ENCODE measurements at places on chromosomes 11 and 22.

DNA sequence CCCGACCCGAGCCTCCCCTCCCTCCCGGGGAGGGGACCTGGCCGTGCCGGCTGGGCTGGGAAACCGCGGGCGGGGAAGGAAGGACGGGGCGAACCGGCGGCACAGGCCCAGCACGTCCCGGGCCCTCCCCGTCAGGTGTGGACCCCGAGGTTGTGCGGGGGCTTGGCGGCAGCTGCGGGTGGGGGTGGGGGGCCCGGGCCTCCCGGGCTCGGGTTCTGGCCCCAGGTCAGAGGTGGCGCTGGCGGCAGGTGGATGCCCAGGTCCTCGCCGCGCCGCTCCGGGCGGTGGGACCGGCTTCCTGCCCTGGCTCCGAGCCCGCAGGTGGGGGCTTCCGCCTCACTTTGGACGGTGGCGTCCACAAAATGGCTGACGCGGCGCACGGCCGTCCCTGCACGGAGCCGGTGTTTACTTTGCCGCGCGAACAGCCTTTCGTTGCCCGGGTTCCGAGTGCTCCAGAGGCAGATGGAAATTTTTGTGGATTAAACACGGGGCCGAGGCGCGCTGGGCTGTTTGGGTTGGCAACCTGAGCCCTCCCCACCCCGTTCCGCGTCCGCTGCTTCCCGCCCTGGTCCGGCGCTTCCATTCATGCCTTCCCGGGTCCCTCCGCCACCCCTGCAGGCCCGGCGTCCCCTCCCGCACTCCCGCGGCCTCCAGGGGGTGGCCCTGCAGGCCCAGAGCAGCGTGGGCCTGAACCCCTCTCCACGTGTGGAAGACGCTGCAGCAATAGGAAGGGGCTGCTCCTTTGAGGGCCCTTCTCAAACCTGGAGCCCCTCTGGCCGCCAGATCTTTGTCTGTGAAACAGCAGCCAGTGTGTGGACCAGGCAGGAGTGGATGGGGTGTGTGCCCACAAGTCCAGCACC is 92.0 kb upstream of the KCNQ1OT1 start:
- DNase-seq = no peak

GRCh38 chr22:45169591-45170466 is 6.1 kb downstream of the NUP50 start:
- DNase-seq = no peak

GRCh38 chr11:61021661-61022212 is 50.3 kb downstream of the CD6 start:
- peak; percentile 91 for DNase-seq

DNA sequence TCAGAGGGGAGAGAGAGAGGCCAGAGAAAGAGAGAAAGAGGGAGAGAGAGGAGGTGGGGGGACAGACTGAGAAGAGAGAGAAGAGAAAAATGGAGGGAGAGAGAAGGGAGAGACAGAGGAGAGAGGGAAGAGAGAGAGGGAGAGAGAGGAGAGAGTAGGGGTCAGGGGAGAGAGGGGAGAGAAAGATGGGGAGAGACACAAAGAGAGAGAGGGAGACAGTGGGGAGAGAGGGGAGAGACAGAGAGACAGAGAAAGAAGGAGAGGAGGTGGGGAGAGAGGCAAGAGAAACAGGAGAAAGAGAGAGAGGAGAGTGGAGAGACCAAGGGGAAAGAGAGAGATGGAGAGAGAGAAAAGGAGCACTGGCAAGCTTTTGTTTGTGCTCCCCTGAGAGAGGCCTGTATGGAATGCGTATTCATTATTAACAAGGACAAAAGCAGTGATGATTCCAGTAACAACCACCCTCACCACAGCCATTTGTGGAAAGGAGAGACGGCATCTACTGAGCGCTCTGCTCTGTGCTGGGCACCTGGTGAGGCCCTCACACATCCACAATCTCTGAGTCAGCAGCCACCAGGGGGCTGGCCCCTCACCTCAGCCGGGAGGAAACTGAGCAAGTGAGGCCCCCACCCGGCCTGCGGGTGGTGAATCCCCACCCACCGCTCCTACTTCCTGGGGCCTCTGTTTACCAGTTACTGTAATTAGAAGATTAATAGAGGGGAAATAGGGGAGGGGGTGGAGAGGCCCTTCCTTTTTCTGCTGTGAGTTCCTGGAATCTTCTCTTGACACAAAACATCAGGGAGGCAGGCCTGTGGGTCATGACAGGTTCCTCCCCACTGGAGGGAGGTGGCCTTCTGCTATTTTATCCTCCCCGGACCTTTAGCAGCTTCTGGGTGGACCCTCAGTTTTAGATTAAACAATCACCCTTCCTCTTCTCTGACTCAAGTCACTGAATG is 14.6 kb upstream of the MIAT start:
- DNase-seq = peak; percentile 76

DNA sequence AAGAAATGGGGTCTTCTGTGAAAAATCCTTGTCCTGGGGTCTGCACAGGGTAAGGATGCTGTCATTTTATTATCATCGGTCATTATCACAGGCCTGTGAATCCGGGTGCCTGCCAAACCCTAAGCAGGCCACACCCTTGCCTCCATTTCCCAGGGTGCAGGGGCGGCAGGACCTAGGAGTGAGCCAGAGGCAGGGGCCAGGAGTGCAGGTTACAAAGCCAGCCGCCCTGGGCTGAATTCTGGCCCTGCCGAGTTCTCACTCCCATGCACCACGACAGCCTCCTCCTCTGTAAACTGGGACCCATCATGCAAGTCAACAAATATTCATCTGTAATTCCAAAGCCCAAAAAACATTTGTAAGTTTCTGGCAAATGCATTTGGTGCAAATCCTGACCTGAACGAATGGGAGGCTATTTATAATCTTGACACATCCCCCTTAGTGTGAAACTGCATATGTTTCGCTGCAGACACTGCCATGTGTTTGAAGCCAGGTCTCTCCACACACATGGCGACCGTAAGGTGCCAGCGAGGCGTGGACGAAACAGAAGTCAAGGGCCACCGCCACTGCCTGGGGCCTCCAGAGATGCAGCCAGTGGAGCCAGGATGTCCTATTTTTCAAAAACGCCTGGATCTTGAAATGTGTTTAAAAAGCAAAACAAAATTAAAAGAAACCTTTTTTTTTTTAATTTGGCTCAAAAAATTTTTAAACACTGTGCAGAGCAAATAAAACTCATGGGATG is 6.7 kb downstream of the CD5 start:
- no peak for DNase-seq

DNA sequence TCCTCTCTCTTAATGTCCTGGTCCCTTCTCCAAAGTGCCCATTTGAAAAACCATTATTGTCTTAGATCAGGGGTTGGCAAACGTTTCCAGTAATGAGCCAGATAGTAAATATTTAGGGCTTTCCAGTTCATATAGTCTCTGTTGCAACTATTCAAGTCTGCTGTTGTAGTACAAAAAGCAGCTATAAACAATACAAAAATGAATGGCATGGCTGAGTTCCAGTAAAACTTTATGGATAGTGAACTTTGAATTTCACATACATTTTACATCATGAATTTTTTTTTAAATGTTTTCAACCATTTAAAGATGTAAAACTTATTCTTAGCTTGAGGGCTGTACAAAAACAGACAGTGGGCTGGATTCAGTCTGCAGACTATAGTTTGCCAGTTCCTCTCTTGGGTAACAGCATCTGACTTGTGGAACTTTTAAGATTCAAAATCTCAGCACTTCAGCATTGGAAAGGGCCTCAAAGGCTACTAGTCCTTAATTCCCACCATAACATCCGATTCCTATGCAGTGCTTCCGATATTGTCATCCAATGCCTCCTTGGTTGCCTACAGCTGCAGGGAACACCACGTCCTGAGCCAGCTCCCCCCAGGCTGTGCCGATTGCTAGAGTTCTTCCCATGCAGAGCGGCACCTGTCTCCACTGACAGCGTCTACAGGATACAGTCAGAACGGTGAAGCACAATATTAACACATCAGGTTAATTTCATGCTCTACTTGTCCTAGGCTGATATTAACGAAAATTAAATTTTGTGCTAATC is 65.6 kb upstream of the E2F8 start:
- no peak for DNase-seq

- DNase-seq = no peak
These were observed 63.8 kb downstream of the KIAA1671 start for GRCh38 chr22:25016311-25016710.

DNA sequence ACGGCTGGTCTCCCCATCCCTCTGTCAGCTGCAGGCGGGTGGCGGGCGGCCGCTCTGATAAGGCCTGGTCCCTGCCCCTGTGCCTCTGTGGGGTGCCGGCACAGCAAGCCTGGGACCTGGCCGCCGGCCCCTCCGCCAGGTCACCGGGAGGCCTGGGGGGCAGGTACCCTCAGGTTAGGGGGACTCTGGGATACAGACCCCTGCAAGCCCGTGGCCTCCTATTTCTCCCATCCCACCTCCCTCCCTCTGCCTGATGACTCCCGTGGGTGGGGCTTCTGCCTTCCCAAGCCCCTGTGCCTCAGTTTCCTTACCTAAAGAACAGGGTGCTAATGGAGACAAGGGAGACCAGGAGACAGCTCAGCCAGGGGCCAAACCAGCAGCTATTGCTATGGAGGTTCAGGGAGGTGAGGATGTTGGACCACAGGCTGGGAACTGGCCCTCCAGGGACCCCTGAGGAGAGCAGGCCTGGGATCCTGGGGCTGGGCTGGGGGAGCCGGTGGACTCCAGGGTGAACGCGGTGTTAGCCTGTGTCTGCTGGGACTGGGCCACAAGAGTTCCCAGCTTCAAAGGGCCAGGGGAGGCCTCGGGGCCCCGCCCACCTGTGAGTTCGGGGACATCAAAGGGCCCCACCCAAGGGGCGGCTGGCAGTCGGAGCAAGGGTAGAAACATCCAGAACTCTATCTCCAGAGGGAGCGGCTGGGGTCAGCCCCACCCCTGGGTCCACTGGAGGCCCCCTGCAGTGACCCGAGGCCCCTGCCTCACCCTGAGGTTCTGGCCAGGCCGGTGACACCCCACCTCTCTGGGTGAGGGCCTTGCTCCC is 32.0 kb upstream of the TH start:
- no peak for DNase-seq

GRCh38 chr22:19064354-19065054 is 57.7 kb downstream of the DGCR2 start:
- DNase-seq = no peak

DNA sequence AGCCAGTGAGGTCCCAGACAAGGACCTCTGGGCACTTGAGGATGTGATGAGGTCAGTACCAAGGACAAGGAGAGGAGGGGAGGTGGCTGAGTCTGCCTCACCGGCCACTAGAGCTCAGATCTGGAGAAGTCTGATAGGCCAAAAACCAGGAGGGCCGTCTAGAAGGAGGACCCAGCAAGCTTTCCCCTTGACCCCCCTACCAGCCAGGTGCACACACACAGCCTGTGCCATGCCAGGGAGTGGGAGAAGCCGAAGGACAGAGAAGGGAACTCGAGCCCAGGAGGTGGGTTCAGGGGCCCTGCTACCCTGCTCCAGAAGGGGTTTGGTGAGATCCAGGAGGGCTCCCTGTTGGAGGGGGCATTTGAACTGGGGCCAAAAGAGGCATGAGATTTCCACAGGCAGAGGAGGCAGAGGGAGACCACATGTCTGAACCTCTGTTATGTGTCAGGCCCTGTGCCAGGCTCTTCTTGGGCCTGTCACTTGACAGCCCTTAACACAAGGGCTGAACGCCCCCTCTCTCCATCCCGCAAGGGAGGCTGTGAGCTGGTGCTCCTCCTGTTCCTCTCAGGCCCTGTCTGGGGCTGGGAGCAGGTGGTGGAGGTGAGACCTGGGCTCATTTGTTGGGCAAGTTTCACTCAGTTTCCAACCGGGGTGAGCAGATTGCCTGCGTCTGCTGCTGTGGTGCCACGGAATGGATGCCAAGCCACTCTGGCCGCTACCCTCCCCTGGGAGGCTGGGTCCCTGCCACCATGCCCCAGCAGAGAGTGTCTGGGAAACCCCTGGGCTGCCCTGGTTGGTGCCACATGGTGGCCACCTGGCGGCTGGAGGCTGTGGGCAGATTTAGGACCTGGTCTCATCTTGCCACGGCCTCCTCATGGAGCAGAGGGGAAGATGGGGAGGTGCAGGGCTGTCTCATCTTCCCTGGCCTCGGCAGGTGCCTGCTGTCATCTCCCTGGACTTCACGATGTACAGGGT is 65.2 kb downstream of the MPPED1 start:
- no peak for DNase-seq

GRCh38 chr22:17096071-17096470 is 11.3 kb downstream of the IL17RA start:
- DNase-seq = no peak

- no peak for DNase-seq
These were observed 57.7 kb upstream of the EP300 start for GRCh38 chr22:41034706-41035105.

- no peak for DNase-seq
These were observed 108.9 kb upstream of the NCAM1 start for GRCh38 chr11:112852143-112852866.

Measured in activated CD4-positive, alpha-beta T cell treated with anti-CD3 and anti-CD28 coated beads for 4 hours (primary cell).